Right renal cortex interstitium (tissue), 3 donors: ENCODE measurements at places on chromosomes 3 and 15. TPM values are rescaled to one million over a fixed set of nuclear protein-coding genes. Genes with fewer than 3 reads are reported as not detected.

ABI3BP gene
- 29.2 TPM for polyA plus RNA-seq

- no peak for DNase-seq
Measured at GRCh38 chr15:80168421-80168820, 15.6 kb downstream of the FAH start.

DNA sequence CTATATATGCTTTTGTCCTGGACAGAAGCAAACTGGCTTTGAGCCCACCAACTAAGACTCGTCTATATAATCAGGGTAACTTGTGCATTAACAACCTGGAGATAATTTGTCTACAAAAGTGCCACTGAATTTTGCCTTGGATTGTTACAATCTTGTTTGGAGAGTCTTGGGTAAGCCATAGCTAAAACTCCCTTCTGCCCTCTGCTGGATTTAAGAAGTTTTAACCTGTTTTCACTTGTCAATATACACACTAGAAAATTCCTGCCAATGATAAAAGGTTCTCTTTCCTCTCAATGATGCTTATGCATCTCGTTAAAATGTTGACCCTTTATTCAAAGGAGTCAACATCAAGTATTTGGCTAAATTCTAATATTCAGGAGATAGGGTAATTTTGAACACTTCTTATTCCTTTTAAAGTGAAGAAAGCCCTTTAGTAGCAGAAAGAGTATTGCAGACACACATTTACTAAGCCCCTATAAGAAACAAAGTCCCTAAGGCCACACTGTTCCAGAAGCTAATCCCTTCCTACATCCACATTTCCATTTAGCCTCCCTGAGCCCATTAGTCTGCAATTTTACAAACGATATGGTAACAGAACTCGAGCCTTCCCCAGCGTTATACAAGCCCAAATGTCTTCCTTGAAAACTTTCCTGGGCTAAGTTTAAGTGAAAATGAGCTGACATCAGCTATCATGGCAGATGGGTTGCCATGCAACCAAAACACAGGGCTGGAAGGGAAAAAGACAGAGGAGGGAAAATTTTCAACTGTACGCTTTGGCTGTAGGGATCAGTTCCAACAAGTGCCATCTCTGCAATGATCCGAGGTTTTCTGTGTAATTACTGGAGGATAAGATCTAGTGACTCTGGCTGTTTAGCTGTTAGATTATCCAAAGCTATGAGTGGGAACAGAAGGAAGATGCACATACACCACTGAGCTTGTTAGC, 75.9 kb upstream of the FGF12 start:
- DNase-seq: no peak

DNA sequence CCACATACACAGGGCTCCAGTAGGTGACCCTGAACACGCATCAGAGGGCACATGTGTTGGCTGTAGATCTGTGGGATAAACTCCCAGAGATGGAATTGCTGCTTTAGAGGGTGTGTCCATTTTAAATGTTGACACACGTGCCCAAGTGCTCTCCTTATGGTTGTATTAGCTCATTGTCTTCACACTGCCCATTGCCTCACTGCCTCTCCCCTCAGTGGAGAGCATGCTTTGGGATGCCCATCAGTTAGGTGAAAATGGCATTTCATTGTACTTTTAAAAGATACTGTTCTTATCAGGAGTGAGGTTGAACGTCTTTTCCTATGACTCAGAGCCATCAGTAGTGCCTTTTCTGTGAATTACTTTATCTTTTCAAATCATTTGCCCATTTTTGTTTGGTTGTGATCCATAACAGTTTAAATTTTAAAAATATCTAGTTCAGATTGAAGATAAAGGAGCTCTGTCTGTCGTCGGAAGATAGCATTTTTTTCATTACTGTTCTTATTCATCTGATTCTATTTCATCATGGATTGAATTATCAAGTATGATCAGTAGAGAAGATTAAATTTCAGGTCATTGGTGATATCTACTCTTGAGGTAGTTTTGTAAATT, 120.7 kb downstream of the CHDH start:
- DNase-seq: no peak

- no peak for DNase-seq
Measured at GRCh38 chr15:41631880-41632470, 28.2 kb upstream of the MGA start.

DNA sequence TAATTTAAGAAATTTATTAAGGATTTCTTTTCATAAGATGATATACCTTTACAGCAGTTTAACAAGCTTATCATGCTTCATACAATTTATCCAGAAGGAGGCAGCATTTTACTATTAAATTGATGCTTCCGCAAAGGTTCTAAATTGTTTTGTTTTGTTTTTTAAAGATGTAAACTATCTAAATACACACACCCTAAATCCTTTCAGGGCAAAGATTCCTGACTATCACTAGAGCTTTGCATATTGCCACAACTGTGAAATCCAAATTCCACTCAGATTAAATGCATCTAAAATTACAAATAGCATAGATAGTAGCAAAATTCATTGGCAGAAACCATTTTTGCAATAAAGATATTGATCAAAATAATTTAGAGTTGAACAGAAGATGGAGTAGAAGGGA, 44.5 kb upstream of the CCNL1 start:
- no peak for DNase-seq

- no peak for DNase-seq
Measured at GRCh38 chr3:194556086-194557056, 69.6 kb upstream of the ATP13A3 start.

- DNase-seq: no peak
Measured at GRCh38 chr15:27638958-27639357, 460.2 kb downstream of the OCA2 start.

- DNase-seq: no peak
Measured at GRCh38 chr3:48997102-48997635, 7.1 kb downstream of the P4HTM start.

DNA sequence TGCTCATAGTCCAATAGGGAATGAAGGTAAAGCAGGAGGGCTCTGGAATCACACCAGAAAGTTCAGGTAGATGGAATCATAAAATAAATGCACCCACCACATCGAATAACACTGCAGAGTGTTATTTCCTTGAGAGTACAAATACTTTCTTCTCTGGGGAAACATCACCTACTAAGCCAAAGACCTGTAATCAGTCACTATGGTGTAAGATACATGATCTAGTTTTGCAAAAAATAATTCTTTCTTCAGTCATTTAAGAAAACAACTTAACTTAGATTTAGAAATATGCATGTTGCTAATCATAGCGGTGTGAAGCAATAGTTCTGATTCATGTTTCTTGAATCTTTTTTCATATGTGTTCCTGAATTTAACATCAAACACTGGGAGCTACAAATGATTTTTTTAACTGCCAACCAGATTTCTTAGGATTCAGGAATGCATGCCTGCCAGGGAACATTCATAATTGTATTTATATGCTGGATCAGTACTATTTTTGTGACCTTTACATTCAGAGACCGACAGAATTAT, 40.2 kb upstream of the MEIS2 start:
- DNase-seq: no peak

DNA sequence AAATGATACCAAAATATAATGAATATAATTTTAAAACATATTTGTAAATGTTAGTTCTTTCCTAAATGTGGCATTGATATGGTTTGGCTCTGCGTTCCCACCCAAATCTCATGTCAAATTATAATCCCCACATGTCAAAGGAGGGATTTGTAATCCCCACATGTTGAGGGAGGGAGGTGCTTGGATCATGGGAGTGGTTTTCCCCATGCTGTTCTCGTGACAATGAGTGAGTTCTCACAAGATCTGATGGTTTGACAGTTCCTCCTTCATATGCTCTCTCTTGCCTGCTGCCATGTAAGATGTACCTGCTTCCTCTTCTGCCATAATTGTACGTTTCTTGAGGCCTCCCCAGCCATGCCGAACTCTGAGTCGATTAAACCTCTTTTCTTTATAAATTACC, 12.0 kb downstream of the CGGBP1 start:
- no peak for DNase-seq

DNA sequence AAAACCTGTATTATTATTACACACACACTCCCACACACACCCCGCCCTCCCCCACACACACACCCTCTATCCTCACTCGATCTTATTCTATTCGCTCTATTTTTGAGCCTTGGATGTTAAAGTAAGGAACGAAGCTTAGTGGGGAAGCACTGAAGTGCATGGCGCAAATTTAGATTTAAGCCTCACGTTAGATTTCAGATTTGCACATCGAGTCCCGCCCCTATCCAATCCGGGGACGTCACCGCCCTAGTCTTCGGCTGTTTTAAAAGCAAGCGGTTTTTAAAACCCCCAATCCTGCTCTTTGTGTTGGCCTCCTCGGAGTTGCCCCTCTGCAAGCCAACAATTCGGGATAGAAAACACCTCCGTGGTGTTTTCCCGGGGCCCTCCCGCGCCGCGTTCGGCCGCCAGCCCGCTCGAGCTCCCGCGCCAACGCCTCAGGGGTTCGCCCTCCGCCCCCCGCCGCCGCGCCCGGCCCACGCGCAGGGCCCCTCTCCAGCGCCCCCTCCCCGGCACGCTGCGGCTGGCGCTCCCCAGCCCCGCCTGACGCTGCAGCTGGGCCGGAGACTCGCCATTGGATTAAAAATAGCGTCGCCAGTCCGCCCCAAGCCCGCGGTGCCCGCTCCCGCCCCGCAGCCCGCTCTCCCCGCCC, at the start of gene USP13:
Gene USP13, plus strand, starts transcription at position 594 of the 649 bp plus-strand sequence. CDS start 186 bp downstream, outside the sequence.
- peak; percentile 72 for DNase-seq
